ENCODE measurements at places on chromosomes 2 and 18. TPM values are rescaled to one million over a fixed set of nuclear protein-coding genes. Genes with fewer than 3 reads are reported as not detected.

GRCh38 chr2:24571828-24572442, 80.9 kb downstream of the NCOA1 start:
- no peak for DNase-seq

The PARD6G gene
- 3.5 TPM for total RNA-seq

The LDLRAD4 gene
- total RNA-seq: 24.8 TPM

The LBX2 gene
- 6.8 TPM for total RNA-seq

- no peak for DNase-seq
These were observed 68.5 kb downstream of the ABI2 start for GRCh38 chr2:203396667-203397066.

The C2orf66 gene
- not detected for total RNA-seq

DNA sequence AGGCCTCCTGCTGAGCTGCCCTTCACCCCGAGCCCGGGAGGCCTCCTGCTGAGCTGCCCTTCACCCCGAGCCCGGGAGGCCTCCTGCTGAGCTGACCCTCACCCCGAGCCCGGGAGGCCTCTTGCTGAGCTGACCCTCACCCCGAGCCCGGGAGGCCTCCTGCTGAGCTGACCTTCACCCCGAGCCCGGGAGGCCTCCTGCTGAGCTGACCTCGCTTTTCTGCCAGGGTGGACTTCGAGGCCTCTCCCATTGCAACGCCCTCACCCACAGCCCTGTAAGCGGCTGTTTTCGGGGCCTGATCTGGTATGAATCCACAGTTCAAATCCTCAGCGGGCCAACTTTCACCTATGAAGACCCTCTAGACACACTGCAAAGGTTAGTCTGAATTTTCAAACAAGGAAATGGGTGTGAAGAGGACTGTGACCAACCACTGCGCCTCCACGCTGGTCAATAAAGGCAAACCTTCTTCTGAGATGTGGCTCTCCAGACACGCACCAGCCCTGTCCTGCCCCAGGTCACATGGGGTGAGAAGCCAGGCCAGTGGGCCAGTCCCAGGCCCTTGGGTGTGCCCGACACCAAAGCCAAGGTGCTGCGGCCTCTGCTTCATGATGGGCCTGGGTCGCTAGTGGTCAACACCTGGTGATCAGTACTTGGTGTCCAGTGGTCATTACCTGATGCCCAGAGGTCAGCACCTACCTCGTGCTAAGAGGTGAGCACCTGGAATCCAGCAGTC, 225.1 kb upstream of the SALL3 start:
- peak; percentile 30 for DNase-seq

GRCh38 chr18:21660078-21660477, 44.5 kb downstream of the ABHD3 start:
- DNase-seq: no peak

DNA sequence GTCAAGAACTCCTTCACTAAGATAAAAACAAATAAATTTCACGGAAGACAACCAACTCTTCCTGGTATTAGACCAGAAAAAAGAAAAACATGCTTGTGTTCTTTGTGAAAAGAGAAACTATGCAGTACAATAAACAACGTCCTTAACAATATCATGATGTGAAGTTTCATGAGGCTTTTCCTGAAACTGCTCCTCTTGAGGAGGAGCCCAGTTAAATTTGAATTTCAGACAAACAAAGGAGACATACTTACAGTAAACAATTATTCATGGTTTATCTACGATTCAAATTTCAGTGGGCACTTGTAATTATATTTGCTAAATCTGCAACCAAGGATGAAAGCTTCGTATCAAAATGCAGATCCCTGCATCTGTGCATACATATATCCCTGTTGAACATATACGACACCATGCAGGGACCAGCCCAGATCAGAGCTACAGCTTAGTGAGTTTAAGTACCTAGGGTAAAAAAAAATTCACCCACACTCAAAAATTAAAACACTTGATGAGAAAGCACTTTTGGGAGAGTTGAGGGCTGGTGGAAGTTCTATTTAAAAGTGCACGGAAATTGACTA, 24.8 kb upstream of the SLC9A2 start:
- no peak for DNase-seq
